CD4-positive, alpha-beta T cell (primary cell): ENCODE measurements at places on chromosomes 6 and 20. TPM values are rescaled to one million over a fixed set of nuclear protein-coding genes. Genes with fewer than 3 reads are reported as not detected.

Gene NSFL1C
- 53.2 TPM for total RNA-seq

Gene SIRPD
- total RNA-seq: 0.55 TPM

Gene NTSR1
- 0.56 TPM for total RNA-seq

Gene ZBTB46
- 0.34 TPM for total RNA-seq

Gene WFDC12
- not detected for total RNA-seq

Gene ERVFRD-1
- total RNA-seq: not detected

Gene BTNL2
- not detected for total RNA-seq

Gene WFDC5
- not detected for total RNA-seq

Gene ULBP3
- total RNA-seq: not detected

Gene KCNQ2
- not detected for total RNA-seq

Gene MRAP2
- not detected for total RNA-seq

Gene RPS6KA2
- 6.2 TPM for total RNA-seq

Gene CAPN11
- total RNA-seq: 1.5 TPM

Gene ARG1
- 0.36 TPM for total RNA-seq

Gene SPO11
- total RNA-seq: not detected

Gene TPBG
- 0.36 TPM for total RNA-seq
